ENCODE measurements at places on chromosomes 16 and 17.

DNA sequence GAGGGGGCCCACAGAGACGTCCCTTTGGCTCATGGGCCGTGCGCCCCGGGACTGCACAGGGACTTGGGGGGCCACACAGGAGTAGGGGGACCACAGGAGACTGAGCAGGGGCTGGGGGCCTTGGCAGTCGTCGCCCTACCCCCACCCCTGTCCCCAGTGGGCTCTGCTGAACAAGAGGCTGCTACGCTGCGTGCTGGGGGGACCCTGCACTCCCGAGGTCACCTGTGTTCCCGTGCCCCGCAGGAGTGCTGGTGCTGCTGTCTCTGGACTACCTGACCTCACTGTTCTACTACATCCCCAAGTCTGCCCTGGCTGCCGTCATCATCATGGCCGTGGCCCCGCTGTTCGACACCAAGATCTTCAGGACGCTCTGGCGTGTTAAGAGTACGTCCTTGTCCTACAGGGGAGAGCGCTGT lies 14.4 kb upstream of the RNF213 start:
- DNase-seq = no peak

GRCh38 chr16:22864375-22864774 lies 50.4 kb downstream of the HS3ST2 start:
- DNase-seq = no peak

GRCh38 chr17:46270032-46270431 lies 24.9 kb upstream of the LRRC37A start:
- DNase-seq = no peak

- peak; percentile 60 for DNase-seq
Observed at GRCh38 chr17:3827124-3827773, 18.8 kb downstream of the NCBP3 start.

DNA sequence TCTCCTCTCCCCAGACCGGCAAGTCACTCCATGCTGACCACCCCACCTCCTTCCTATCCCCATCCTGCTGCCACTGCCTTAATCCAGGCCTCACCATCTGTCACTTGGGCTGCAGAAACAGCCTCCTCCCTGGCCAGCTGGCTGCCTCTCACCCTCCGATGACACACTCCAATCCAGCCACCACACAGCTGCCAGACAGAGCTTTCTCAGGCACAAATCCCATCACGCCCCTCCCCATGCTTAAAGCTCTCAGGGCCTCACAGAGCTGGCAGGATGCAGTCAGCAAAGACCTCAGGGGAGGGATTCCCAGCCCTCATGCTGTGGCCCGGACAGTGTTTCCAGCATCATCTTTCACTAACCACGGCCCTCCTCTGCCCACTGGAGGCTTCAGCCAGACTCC lies 13.7 kb downstream of the CAMKK1 start:
- no peak for DNase-seq

DNA sequence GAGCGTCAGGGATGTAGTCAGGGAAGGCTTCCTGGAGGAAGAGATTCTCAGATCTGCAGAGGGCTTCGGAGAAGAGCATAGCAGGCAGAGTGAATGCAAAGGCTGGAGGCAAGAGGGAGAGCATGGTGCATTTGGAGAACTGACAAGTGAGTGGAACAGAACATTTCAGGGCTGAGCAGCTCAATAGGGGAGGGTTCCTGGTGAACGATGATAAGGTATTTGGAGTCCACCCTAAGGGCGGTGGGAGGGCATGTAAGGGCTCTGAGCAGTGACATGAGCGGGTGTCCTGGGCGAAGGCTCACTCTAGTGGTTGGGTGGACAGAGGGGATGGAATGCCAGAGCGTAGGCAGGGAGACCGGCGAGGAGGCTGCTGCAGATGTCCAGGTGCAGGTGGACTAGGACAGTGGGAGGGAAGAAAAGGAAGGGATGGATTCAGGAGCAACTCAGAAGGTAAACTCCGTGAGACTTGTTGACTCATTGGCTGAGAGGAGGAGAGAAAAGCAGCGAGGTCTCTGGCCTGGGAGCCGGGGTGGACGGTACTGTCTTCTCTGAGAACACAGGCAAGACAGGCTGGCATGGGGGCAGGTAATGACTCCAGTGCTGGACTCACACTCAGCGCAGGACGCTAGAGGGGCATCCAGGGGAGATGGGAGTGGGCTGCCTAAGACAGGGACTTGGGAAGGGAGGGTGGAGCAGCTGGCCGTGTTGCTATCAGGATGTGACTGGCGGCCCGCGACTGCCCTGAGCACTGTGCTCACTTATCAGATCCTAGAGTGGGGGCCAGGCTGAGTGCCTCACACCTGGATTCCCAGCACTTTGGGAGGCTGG lies 1.4 kb upstream of the PITPNA start:
- no peak for DNase-seq

DNA sequence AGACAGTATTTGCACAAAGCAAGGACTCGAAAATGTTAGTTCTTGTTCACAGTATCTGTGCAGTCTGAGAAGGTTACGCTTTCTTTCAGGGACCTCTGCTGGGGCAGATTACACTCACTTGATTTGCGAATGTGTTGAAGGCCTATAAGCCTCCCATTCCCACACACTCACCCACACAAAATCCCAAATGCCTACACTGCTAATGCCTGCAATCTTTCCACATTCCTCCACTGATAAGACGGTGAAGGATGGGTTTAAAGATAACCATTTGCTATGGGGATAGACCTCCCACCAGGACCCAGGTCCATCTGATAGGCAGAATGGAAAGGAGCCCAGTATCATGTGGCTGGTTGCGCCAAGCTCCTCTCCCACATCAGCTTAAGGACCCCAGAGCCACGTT lies 394.9 kb upstream of the SALL1 start:
- DNase-seq = no peak

- no peak for DNase-seq
Observed at GRCh38 chr16:26762594-26762993, 304.1 kb upstream of the C16orf82 start.

DNA sequence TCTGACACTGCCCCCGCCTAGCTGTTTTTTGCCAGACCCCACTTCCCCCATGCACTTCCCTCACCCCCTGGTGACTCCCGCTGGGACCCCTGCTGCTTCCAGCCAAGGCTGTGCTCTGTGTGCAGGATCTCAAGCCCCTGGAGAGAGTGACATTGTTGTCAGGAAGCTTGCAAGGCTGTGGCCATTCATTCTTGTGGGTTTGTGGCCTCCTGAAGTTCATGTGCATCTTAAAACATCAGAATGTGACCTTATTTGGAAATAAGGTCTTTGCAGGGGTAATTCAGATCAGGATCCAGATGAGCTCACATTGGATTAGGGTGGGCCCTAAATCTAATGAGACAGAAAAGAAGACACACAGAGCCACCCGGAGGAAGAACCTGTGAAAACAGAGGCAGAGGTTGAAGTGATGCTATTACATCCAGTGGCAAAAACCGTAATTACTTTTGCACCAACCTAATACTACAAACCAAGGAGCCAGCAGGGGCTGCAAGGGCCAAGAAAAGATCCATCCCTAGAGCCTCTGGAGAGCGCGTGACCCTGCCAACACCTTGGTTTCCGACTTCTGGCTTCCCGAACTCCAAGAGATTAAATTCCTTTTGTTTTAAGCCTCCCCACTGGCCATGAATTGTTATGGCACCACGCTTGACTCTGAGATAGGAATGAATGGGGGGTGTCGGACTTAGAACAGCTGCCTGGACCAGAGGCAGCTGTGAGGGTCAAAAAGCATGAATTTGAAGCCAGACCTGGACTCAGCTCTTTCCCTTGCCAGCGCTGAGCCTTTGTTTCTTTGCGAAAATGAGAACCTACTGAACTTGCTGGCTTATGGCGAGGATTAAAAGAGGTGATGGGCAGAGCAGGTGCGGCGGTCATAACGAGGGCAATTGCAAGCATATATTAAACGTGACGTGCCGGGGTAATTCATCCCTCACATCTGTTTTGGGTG lies 75.5 kb downstream of the BMERB1 start:
- DNase-seq = peak; percentile 28

GRCh38 chr17:8430966-8431365 lies 4.7 kb upstream of the NDEL1 start:
- no peak for DNase-seq

GRCh38 chr16:66850115-66850815 lies 6.1 kb downstream of the CA7 start:
- no peak for DNase-seq

DNA sequence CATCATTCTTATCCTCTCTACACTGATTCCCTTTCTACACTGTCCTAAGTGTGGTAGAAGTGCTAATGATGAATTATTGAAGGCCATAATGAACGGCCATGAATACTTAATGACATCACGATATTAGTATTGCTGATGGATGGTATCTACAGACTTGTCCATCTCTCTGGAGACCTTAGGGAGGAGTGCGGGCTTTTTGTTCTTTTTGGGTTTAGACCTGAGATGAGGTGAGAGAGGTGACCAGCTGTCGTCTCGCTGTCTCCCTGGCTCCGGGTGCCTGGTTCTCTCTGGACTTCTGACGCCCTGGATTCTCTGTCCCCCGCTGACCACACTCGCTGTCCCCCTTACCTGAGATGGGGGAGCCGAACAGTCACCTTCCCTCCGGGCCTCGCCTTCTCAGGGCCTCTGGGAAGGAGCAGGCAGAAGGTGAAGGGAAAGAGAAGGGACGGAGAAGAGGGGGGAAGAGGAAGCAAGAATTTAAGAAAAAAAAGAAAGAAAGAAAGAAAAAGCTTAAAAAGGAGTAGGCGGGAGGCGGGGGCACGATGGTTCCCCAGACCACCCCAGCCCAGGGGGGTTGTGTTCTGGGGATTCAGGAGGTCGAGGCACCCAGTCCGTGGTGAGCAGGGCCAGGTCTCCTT lies 17.1 kb downstream of the SGCA start:
- no peak for DNase-seq

DNA sequence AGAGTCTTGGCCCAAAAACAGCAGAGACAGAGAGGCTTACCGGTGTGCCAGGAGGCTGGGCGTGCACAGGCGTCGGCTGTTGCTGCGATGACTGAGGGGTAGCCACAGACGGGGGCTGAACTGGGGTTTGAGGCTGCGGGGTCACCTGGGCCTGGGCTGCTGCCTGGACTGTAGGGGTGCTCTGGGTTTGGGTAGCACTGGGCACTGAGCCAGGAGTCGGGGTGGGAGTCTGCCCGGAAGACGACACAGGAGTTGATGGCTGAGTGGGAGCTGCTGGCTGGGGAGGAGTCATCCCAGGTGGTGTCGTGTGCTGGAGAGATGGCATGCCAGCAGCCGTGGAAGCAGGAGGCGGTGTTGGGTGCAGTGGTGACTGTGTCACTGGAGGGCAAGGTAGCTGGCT lies 53.2 kb upstream of the TRAP1 start:
- DNase-seq = no peak

GRCh38 chr17:21374441-21375161 lies 1.6 kb upstream of the KCNJ12 start:
- DNase-seq = peak; percentile 13

- peak; percentile 53 for DNase-seq
Observed at GRCh38 chr16:1823821-1824220, 2.8 kb downstream of the HAGH start.

DNA sequence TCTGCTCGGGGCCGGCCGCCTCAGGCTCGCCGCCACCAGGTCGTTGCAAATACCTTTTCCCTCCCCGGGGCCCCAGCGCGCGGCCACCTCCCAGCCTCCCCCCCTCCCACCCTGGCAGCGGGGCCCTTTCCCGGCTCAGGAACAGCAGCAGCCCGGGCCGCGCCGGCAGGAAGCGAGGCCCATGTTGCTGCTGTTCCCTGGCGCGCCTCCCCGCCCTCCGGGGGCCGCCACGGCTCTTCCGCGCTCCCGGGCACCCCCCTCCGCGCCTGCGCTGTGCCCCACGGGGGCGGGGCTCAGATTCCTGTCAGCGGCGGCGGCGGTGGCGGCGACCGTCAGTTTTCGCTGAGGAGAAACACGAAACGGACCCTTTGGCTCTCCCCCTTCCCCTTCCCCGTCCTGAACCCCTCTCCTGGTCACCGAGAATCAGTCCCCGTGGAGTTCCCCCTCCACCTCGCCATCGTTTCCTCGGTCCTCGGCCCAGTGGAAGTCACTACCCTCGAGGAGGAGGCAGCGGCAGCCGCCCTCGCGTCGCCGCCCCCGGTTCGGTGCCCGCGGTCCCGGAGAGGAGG lies at the start of gene NFAT5:
TSS of gene NFAT5 (plus strand) at position 296 of the 569 bp plus-strand sequence. CDS start 336 bp downstream, outside the sequence.
- DNase-seq = peak; percentile 95

DNA sequence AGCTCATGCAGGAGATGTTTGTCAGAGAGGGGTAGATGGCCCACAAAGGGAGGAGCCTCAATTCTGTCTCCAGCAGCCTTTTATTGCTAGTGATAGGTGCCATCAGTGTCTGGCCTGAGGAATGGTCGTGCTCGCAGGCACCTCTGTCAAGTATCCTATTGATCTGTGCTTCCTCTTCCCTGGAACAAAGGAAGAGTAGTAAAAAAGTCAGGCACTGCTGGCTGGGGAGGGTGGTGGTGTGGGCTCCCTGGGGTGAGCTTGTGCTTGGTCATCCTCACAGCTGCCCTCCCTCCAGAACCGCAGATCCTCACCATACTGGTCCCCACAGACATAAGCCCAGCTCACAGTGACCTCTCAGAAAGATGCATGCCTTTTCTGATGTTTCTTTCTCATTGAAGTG lies 15.0 kb upstream of the SALL1 start:
- DNase-seq = no peak

DNA sequence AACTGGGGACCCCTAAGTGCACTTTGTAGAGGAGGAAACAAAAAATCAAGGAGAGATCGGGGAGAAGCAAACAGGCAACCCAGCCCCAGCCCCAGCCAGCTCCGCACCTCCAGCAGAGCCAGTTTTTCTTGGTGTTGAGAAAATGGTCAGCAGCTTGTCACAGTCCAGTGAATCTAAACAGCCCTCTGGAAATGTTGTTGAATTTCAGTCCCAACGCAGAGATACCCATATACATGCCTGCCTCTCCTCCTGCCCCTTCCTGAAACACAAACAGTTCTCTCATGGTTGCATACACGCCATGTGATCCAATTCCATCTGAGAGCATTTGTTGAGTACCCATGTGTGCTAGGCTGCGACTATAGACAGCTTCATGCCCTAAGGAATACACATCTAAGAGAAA lies 42.4 kb upstream of the LHX1 start:
- DNase-seq = no peak

GRCh38 chr16:24852281-24852721 lies 6.5 kb downstream of the SLC5A11 start:
- no peak for DNase-seq

- no peak for DNase-seq
Observed at GRCh38 chr17:71251951-71252350, 868.9 kb upstream of the SOX9 start.

- DNase-seq = peak; percentile 41
Observed at GRCh38 chr17:78839762-78840529, 668 bp downstream of the USP36 start.

GRCh38 chr17:55681342-55681700 lies 41.3 kb downstream of the TMEM100 start:
- DNase-seq = no peak

DNA sequence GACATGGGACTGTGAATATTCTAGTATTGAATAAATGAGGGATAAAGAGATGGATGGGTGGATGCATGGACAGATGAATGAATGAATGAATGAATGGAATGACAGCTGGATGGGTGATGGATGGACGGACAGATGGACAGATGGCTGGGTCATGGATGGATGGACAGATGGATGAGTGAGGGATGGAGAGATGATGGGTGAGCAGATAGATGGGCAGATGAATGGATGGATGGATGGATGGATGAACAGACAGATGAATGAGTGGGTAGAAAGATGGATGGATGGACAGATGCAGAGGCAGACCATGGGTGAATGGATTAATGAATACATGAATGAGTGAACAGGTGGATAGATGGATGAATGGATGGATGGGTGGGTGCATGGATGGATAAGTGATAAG lies 96.7 kb downstream of the MYH11 start:
- DNase-seq = no peak

GRCh38 chr16:4295581-4295980 lies 20.3 kb upstream of the GLIS2 start:
- DNase-seq = no peak

Measured in KBM-7 (cell line).